ENCODE measurements at places on chromosomes 1 and 21. TPM values are rescaled to one million over a fixed set of nuclear protein-coding genes. Genes with fewer than 3 reads are reported as not detected.

GRCh38 chr1:1432274-1432950 lies 3.1 kb upstream of the VWA1 start:
- ATAC-seq = no peak

- no peak for ATAC-seq
These were observed 49.3 kb downstream of the JMJD4 start for GRCh38 chr1:227685807-227686206.

DNA sequence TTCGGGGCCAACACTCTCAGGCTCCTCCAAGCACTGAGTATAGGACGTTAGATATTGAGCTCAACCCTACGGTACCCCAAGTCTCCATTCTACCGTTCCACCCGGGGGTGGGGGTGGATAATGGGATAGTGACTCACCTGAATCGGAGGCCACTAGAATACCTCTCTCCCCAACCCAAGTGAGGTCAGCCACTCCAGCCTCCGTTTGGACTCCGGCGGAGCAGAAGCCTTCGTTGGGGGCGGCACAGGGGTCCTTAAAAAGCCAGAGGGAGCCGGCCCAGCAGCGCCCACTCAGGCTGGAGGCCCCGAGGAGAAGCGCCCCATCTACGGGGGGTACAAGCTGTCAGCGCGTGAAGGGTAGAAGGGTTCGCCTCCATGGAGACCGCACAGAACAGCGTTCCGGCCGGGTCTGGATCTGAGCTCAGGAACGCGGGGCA lies 556 bp downstream of the WDR77 start:
- ATAC-seq = peak; percentile 2

- no peak for ATAC-seq
These were observed 104.7 kb downstream of the SYT2 start for GRCh38 chr1:202605515-202605914.

- ATAC-seq = no peak
These were observed 17.1 kb downstream of the ATP5PF start for GRCh38 chr21:25717491-25718147.

Gene ARHGEF16
- total RNA-seq = 0.96 TPM

All from gastroesophageal sphincter (tissue), 4 donors.